ENCODE measurements at places on chromosomes 3 and 15.

DNA sequence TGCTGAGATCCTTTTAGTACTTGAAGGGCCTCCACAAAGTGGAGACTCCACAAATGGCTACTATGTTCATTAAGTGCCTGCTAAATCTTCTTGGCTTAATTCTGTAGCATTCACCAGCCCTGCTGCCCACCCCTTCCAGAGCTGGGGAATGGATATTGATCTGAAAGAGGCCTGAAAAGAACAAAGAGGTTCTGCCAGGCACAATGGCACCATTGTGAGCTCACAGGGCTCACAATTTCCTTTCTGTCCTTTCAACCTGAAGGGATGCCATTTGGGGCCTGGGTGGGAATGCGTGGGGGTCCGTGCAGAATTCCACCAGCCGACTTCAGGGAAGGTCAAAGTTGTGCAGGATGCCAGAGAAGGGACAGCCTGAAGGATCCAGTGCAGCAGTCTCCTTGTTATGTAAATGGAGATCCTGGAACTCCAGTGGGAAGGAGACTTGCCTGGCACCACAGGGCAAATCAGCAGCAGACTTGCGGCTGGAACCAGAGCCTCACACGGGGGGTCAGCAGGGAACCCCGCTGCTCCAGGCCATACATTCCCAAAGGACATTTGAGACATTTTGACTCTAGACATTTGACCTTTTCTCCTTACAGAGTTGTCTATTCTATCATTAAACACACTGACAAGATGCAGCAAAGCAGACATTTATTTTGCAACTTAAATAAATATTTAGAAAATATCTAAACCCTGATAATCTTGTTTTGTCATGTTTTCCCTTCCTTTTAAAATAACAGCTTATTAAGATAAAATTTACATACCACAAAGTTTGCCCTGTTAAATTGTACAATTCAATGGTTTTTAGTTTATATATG, 21.5 kb upstream of the MORF4L1 start:
- DNase-seq = no peak

DNA sequence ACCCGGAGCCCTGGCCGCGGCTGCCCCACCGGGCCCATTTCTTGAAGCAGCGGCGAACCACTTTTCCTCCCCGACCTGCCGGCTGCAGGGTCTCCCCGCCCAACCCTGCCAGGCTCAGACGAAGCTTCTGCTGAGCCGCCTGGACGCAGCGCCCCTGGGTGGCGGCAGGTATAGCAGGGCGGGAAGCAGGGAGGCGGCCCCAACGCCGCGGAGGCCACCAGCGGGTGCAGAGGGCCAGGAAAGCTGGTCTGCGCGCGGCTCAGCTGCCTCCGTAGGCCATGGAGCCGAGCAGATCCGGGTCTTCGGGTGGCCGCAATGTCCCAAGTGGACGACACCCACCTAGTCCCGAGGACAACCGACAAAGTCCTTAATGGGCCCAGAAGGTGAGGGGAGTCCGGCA, 21.9 kb upstream of the SRPRB start:
- DNase-seq = no peak

DNA sequence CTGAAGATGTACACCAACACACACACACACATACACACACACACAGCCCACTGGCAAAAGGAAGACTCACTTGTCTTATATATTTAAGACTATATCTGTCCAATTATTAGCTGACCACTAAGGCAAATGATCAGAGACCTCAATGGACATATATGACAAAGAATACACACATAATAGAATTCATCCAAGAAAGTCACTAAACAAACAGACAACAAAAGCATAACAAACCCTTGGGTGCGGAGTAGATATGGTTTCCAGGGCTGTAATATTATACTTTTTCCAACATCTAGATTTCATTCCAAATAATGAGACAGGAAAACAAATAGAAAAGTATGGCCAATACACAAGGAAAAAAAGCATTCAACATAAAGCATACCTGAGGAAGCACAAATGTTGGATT, 72.3 kb upstream of the PRICKLE2 start:
- no peak for DNase-seq

DNA sequence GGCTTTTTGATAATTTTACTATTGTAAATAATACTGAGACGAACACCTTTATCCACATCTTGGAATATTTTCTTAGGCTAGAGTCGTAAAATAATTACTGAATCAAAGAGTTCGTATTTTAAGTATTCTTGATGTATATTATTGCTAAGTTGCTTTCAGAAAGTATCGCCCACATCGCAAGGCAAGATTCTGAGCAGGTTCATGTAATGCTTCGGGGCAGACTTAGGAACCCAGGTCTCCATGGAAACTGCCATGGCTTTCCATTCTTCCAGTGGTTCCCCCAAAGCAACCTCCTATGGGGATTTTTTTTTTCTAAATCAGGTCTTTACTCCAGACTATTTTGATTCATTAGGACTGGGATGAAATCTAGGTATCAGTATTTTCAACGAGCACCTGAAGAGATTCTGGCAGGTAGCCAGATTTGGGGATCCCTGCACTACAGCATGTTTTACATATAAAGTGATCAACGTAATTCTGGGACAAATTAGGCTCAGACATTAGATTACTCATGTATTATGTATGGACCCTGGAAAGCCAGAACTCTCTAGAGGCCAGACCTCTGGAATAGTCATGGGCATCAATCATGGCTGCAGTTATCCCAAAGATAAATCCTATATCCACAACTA, 86.5 kb downstream of the B3GNT5 start:
- DNase-seq = no peak

DNA sequence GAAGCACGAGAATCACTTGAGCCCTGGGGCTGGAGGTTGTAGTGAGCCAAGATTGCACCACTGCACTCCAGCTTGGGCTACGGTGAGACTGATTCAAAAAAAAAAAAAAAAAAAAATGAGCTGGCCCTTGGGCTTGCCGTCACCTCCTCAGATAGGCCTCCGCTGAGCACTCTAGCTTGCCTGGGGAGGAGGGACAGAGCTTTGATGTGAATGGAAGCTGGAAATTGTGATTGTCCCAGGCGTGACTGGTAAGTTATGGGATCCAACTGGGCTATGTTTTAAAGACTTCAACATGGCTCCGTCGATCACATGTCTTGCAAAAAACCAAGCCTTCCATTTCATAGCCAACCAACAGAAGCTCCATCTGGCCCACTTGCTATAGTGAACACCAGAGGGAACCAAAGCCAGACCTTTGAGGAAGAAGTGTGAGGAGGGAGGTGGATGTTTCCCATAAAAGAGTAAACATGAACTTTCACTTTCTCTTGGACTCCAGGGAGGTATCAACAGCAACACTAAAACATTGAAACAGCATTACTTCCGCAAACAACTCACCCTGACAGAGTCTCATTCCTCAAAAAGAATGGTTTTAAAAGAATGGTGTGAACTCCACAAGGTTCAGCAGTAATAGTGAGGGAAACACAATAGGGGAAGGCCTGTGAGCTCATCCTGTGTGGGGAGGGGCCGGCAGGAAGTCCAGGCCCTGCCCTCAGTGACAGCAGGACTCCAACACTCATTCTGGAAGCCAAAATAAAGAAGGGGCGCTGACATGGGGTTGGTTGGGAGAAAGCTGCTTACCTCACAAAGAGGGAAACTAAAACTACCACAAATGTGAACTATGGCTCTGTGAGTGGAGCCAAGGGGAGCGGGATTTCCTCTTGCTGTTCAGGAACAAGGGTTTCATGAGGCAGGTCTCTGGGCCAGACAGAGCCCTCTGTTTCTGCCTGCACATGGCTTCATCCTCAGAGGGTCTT, 59.2 kb upstream of the IL12A start:
- peak; percentile 58 for DNase-seq

GRCh38 chr3:18900994-18901393, 247.3 kb upstream of the KCNH8 start:
- no peak for DNase-seq

DNA sequence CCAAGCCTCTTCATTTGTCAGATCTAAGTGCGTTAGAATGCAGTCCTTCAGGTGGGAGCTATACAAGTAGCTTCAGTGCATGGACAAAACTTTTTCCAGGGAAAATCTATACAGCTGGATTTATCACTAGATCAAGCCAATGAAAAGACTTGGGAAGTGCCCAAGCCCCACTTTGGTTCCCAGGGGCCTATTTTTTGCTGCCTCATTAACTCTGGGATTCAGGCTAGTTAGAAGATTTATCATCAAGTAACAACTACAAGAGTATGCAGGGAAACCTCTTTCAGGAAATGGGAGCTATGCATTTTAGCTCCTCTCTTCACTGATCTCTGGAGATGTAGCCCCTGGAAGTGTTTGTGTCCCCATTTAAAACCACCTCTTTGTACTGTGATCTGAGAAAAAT, 908.8 kb downstream of the SQOR start:
- DNase-seq = no peak

DNA sequence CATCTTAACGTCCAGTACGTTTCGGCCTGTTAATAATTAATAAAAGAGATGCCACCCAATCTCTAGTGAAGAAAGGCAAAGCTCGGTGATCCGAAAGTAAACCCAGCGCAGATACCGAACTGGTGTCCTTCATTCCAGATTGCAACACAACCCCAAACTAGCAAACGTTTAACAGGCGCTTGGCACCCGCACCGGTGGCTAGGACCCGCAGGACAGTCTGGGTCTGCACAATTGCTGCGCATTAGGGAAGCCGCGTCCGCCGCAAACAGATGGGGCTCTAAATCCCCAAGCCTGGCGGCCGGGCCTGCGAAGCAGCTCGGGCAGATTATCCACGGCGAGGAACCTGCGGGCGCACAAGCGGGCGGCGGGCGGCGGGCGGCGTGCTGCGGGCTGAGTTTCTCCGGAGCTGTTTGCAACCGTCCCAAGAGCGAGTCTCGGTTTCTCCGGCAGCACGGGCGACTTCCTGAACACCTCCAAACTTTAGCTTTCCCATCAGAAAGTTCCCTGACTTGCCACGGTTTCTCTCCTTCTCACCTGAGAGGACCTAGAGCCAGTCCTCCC, 112.1 kb upstream of the ICE2 start:
- DNase-seq = peak; percentile 30

DNA sequence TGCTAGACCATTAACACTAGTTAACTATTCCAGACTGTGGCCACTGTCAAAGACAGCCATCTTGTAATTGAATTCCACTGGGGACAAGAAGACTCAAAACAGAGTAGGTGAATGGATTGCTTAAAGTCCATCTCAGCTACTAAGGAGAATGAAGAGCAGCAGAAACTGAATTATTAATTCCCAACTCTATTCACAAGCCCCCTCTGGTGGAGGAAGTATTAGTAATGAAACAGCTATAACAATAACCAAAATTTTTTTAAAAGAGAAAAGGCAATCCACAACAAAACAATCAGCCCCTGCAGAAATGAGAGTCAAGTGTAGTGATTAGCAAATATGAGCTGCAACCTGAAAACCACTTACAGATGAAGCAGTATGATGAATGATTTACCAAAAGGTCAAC, 302.8 kb downstream of the FHIT start:
- no peak for DNase-seq

- DNase-seq = peak; percentile 16
Observed at GRCh38 chr3:127682561-127682960, 9.8 kb downstream of the ABTB1 start.

GRCh38 chr15:63200464-63201249, 11.3 kb downstream of the RAB8B start:
- DNase-seq = no peak

DNA sequence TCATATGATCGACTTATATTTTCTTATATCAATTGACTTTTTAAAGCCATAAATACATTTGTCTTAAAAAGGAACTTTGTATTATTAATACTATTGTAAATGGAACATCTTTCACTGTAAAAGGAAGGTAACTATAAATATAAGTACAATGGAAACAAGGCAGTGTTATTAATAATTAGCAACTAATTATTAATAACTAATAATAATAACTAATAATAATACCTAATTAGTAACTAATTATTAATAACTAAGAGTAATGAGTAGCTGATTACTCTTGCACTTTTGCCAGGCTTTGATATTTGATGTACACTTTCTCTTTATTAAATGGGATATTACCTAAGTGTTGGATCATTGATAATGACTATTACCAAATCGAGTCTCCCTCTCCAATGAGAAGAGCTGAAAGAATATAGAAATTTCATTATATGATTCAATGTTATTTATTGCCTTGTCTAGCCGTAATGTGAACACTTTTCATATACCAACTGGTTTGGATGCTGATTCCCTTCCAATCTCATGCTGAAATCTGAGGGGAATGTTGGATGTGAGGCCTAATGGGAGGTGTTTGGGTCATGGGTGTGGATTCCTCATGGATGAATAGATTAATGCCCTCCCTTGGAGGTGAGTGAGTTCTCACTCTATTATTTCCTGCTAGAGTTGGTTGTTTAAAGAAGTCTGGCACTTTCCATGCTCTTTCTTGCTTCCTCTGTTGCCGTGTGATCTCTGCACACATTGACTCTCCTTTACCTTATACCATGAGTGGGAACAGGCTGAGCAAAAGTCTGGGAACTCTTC, 202.1 kb upstream of the ZBTB20 start:
- DNase-seq = no peak

DNA sequence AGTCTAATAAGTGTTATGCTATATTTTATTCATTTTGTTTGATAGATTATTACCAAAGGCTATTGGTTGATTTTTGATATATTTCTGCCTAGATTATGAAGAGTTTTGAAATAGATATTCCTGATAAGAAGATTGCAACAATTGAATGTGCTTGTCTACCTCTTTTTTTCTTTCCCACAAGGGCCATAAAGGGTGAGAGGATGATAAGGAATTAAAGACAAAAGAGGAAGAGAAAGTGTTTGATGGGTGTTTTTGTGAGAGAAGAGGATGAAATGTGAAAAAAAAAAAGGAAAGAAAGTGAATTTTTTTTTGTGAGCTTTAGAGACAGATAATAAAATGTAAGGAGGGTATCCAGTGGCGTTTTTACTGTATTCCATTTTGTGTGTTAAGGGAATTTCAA, 244.4 kb downstream of the CHST2 start:
- DNase-seq = no peak

- no peak for DNase-seq
Observed at GRCh38 chr3:140270329-140270728, 335.3 kb downstream of the CLSTN2 start.
